CD4-positive, alpha-beta T cell treated with Interleukin-2 at 100 ng/mL for 4 hours (primary cell): ENCODE measurements at places on chromosomes 16 and 17.

- no peak for DNase-seq
Measured at GRCh38 chr16:83397601-83398291, 410.0 kb upstream of the HSBP1 start.

- DNase-seq = no peak
Measured at GRCh38 chr17:65601145-65601544, 39.7 kb upstream of the AXIN2 start.

DNA sequence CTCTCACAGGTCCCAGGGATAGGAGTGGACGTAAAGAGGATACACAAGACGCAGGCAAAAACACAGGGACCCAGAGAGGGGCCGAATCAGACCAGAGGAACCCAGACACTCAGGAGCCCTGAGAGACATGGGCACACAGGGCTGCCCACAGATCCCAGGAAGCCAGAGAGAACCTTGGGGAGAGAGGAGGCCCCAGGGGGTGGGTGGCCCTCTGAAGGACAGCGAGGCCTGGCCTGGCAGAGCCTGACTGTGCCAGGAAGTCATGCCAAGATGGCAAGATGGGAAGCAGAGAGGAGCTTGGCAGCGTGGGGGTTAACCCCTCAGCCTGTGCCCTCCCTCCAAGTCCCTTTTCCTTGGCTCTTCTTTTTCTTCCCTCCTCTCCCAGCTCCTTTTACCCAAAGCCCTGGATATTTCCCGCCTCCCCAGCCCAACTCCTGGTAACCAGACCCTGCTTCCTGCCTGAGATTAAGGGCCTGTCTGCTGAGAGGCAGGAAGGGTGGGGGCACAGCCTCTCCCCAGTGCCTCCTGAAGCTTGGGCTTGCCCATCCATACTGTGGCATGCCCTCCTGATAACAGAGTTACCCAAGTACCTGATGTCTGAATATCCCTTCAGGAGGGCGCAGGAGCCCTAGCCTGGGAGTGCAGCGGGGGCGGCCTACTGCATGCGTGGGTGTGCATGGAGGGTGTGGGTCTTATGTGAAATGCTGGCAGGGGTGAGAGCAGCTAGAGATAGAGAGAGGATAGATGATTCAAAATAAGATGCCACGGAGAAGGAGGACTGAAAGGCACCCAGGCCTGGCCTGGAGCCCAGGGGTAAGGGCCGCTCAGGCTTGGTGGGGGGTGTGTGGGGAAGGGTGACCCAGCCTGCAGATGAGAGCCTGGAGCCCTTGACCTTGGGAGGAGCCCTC, 6.0 kb upstream of the TBX21 start:
- DNase-seq = no peak

DNA sequence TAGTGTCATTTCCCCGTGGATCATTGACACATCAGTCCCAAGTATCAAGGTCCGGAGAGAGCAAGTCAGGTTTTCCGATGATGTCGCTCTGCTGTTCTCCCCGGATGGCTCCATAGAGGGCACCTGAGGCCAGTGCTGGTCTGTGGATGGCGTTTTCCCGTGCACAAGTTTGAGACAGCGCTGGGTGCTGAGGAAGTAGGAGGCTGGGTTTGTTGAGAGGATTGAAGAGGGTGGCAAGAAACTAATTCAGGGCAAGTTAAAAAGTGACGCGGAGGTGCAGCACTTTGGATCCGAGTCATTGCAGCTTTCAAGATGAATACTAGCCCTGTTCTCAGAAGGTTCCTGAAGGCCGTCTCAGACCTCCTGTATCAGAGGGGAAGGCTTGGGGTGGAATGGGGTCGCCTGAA, 7.7 kb downstream of the NUBP1 start:
- DNase-seq = no peak

DNA sequence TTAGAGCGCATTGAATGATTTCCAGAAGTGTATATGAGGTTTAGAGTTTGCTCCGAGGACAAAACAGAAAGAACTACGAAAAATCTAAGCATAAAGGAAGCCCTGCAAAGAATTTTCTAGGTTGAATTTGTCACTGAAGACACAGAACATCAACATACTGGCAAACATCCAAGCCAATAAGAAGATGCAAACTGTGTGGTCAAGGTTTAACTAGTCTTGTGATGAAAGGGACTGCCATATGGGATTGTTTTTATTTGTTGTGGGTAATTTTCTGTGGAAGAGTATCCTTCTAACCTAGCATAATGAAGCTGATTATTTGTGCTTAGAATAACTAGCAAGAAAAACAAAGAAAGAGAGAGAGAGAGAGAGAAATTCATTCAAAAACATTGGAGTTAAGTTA, 492.0 kb upstream of the ERCC4 start:
- DNase-seq = no peak

GRCh38 chr17:53924530-53925455, 102.1 kb downstream of the KIF2B start:
- no peak for DNase-seq
